ENCODE measurements at places on chromosomes 2 and 18. TPM values are rescaled to one million over a fixed set of nuclear protein-coding genes. Genes with fewer than 3 reads are reported as not detected.

The UGT1A3 gene
- total RNA-seq: not detected

The PIEZO2 gene
- 0.98 TPM for total RNA-seq

The TEX44 gene
- total RNA-seq: not detected

The TEKT4 gene
- total RNA-seq: not detected

The SIX3 gene
- total RNA-seq: not detected

The TMEM169 gene
- 1.8 TPM for total RNA-seq

The TTN gene
- total RNA-seq: 59.8 TPM

The KCTD1 gene
- total RNA-seq: 7.7 TPM

The KCNG2 gene
- total RNA-seq: not detected

The DNAH6 gene
- 2.4 TPM for total RNA-seq

The ORMDL1 gene
- 193 TPM for total RNA-seq

The TIGD1 gene
- 2.6 TPM for total RNA-seq

The SF3B6 gene
- 162 TPM for total RNA-seq

The CYTIP gene
- 17.8 TPM for total RNA-seq

The CKAP2L gene
- 0.19 TPM for total RNA-seq

The TLX2 gene
- total RNA-seq: not detected

The B4GALT6 gene
- 1.7 TPM for total RNA-seq

The MERTK gene
- 73.3 TPM for total RNA-seq

The DCDC2C gene
- total RNA-seq: not detected

The CCDC138 gene
- 4.6 TPM for total RNA-seq

The CCDC85A gene
- total RNA-seq: 9.3 TPM

The SLC5A7 gene
- total RNA-seq: not detected

The RIT2 gene
- not detected for total RNA-seq

The RSAD2 gene
- 22.4 TPM for total RNA-seq

The CHMP3 gene
- total RNA-seq: 147 TPM

The LYPD6B gene
- total RNA-seq: not detected
